ENCODE measurements at places on chromosomes 5 and 9.

DNA sequence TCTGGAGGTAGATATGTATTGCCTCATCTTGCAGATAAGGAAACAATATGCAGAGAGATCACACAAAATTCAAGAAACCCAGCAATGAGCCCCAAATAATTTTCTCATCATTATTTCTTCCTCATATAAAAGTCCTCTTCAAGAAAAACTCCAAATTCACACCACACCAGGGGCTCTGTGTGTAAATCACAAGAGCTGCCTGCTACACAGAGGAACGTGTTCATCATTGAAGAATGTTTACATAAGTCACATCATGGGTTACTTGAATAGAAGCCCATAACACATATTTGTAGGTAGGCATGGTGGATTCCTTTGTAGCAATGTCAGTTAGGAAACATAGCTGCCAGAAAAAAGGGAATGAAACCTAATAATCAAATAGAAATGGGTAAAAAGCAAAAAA lies 308.1 kb upstream of the TLE4 start:
- no peak for DNase-seq

- DNase-seq = peak; percentile 87
These were observed 4.4 kb downstream of the SLC25A25 start for GRCh38 chr9:128072144-128073021.

DNA sequence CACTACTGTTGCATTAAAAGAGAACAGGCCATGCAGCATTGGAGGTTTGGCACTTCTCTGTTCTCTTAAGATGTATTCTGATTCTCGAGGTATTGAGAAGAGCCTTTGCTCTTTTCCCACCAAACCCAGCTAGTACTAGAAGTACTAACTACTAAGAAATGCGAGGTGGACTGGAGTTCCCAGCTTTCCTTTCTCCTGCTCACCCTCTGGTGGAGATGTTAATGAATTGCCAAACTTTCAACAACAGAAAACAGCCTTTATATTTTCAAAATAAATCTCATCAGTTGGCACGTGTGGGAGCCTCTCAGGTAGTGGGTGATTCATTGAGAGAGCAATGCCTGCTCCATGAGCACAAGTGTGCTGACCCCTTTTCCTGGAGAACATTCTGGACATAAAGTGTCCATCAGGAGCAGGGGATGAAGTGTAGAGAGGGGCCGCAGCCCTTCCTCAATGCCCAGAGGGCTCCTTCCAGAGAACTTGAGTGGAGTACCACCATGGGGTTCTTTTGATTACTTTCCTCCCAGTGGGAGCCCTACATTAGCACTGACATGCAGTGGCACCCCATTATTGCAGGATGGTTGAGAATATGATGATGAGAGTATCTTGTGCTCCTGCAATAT lies 45.7 kb downstream of the TMEM174 start:
- DNase-seq = peak; percentile 54

DNA sequence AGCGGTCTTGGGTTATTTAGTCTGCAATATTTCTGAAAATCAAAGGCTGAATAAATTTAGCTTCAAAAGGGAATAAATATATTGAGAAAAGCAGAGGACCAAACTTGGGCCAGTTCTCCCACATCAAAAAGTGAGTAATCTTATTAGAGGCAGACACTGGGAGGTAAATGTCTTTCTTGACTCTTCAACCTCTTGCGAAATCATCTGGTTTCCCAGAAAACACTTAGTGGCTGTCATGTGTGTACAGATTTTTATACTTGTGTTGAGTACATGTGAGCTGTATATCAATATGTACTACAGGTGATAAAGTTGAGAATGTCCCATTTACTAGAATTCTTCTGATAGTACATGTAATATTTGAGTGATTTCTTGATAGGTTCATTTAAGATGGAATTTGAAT lies 454.9 kb downstream of the PRR16 start:
- DNase-seq = no peak

GRCh38 chr5:124614105-124614504 lies 132.3 kb downstream of the ZNF608 start:
- DNase-seq = peak; percentile 16

DNA sequence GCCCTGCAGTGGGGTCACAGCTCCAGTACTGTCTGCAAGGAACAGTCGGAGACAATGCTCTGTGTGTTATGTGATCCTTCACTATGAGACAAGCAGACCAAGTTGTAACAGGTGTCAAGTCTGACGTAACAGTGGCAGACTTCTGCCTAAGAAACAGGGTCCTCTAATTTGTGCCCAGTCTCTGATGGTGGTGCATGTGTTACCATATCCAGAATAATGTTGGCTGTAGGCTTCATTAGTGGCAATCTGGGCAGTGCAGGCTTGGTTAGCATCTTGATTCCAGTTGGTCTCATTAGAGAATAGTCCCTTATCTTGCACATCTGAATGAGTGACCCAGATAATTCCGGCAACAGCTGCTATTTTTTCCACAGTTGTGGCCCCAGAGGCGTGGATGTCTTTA lies 33.8 kb downstream of the ZNF131 start:
- DNase-seq = no peak

DNA sequence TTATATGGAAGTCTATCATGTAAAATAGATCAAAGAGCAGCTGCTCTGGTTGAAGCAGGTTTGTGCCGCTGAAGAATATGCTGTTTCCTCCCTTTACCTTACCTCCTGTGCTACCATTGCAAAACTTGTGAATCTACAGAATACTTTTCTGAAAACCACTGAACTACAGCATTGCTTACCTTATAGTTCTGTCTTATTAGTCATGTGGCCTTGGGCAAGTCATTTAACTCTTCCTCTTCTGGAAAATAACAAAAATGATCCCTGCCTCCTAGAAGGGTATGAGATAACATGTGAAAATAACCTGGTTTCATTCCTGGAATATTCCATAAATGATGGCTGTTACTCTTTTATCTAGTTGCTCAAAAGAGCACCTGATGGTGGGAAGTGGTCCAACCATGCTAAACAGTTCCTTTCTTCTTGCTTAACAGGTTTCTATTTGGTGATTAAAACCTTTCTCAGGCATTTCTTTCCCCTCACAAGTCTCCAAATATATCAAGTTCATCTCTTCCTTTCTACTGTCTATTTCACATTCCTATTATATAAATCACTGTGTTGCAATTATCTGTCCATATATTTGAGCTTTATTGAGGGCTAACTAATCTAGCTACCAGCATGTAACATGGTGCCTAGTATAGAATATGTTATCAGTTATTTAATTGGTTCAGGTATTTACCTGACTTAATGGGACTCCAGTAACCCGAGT lies 15.0 kb downstream of the TRIM32 start:
- no peak for DNase-seq

DNA sequence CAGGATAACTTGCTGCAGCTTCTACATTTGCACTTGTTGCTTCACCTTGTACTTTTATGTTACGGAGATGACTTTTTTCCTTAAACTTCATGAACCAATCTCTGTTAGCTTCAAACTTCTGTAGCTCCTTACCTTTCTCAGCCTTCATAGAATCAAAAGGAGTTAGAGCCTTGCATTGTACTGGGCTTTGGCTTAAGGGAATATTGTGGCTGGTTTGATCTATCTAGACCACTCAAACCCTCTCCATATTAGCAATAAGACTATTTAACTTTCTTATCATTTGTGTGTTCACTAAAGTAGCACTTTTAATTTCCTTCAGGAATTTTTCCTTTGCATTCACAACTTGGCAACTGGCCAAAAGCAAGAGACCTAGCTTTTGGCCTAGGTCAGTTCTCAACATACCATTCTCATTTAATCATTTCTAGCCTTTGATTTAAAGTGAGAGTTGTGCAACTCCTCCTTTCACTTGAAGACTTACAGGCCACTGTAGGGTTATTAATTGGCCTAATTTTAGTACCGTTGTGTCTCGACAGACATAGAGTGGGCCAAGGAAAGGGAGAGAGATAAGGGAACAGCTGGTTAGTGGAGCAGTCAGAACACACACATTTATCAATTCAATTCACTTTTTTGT lies 63.7 kb downstream of the SHOC1 start:
- peak; percentile 93 for DNase-seq

GRCh38 chr9:14778565-14778964 lies 56.0 kb upstream of the CER1 start:
- no peak for DNase-seq

Measured in cardiac fibroblast (primary cell).